ENCODE measurements at places on chromosomes 4 and X.

DNA sequence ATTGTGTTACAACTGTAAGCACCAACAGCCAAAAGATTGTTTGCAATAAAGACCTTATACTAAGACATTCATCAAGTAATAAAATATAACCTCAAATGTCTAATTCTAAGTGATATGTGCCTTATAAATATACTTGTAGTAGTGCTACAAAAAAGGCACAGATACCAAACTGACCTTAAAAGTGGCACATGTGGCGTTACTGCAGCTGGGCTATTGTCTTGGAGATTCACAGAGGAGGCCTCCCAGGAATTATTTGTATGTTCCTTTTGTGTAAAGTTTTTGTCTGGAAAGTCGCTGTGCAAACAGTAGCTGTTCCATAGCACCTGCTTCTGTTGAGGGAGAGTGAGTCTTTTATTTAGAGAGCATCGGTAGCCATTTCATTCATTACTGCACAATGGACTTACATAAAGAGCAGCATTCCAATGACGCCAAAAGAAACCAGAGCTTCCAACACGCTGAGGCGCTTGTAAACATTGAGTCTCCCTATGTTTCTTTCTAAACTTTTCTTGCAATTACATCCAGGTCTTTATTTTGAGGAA lies 143.7 kb downstream of the RPA4 start:
- no peak for DNase-seq

GRCh38 chrX:16491461-16491860 lies 158.5 kb upstream of the S100G start:
- no peak for DNase-seq

DNA sequence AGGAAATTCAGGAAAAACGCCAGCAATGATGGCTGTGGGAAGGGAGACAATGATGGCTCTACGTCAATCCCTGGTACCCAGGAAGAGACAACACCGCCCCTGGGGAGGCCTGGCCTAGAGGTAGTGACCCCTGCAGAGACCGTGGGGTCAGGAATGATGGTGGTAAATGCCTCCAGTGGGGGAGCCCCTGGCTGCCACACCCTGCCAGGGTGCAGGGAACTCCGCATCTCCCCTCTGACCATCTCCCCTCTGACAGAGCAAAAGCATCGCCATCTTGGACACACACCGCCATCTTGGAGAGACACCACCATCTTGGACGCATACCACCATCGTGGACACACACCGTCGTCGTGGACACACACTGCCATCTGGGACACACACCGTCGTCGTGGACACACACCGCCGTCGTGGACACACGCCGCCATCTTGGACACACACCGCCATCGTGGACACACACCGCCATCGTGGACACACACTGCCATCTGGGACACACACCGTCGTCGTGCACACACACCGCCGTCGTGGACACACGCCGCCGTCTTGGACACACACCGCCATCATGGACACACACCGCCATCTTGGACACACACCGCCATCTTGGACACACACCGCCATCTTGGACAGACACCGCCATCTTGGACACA lies 9.9 kb downstream of the ASMTL start:
- DNase-seq = no peak

- no peak for DNase-seq
These were observed 83.8 kb downstream of the SMARCA5 start for GRCh38 chr4:143597276-143597675.

DNA sequence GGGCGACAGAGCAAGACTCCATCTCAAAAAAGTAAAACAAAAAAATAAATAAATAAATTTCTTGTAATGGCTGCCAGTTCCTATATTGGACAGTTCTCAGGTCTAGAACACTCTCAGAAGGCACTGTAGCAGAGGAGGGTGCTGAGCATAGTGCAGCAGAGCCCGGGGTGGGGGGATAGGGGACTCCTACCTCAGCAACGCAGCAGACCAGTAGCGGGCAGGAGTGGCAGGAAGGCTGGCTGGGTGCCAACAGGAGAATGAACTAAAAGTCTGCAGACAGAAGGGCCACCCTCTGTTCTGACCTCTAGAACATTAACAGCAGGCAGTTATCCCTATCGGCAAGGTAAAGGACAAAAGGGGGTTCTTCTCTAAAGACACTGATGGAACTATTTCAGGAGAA lies 20.2 kb downstream of the PDK3 start:
- DNase-seq = no peak

GRCh38 chr4:95058991-95059390 lies 301.2 kb downstream of the BMPR1B start:
- no peak for DNase-seq

DNA sequence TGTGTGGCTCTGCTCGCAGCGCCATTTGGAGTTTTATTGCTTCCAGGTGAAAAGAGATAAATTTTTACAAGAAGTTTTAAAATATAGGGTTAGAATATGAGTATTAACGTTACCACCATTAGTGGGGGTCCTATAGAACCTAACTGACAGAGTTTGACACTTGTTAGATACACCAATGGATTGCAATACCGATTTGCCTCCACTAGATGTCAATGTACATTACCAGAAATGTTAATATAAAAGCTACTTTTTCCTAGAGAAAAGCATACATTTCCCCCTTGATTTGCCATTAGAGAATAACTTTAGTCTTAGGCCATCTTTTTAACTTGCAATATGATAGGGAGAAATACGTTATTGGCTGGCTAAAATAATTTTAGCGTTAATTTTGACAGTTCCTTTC lies 108.4 kb downstream of the LINC00632 start:
- no peak for DNase-seq

DNA sequence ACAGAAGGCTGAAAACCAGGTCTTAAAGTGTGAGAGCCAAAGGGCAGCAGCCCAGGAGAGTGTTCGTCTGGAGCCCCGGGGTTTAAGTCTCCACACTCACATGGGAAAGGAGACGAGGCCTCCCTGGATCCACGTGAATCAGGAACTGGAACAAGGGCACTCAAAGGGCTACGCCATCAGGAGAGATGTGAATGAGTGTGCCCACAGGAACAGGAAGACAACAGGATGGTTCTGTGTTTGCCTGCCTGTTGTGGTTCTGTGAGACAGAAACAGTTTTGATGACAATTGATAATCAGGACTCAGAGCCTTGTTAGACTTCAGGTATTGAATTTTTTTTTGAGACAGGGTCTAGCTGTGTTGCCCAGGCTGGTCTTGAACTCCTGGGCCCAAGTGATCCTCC lies 4.9 kb upstream of the CTBP1 start:
- no peak for DNase-seq

- no peak for DNase-seq
These were observed 1.3 kb downstream of the ANAPC4 start for GRCh38 chr4:25378437-25378743.

GRCh38 chrX:16160729-16161128 lies 6.6 kb upstream of the MAGEB17 start:
- no peak for DNase-seq

DNA sequence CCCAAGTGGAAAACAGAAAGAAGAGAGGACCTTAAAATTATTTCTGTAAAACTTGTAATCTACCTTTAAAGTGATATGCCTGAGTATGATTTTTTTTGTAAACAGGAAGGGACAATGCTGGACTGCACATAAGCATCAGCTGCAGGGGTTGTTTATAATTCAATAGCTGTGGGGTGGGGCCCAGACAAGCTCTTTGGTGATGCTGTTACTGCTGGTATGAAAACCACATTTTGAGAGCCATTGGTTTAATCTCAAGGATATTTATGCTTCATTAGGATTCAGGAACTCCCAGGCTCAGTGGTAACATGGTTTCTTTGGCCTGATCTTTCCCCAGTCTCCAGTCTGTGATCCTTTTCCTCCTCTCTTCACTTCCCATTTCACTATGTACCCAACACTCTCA lies 34.3 kb upstream of the GRPR start:
- DNase-seq = no peak

- DNase-seq = no peak
These were observed 71.3 kb downstream of the HTRA3 start for GRCh38 chr4:8340781-8341241.

- DNase-seq = peak; percentile 70
These were observed 27.2 kb downstream of the TACC3 start for GRCh38 chr4:1748465-1748995.

DNA sequence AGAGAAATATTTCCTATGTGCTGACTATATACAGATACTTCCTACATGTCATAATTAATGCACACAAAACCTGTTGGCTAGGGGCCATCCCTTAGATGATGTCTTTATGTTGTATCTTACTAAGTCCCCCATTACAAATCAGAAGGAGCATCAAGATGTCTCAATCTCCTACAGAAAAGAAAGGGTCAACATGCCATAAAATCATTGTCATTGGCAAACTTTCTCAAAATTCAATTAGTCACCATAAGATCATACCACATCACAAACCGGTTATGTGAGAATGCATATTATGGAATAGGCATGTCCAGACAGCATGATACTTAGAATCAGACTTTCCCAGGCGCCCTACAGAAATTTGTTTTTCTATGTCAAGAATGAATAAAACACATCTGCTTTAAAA lies 175.2 kb upstream of the TET2 start:
- no peak for DNase-seq

GRCh38 chr4:123743848-123744247 lies 347.3 kb downstream of the SPRY1 start:
- DNase-seq = no peak

DNA sequence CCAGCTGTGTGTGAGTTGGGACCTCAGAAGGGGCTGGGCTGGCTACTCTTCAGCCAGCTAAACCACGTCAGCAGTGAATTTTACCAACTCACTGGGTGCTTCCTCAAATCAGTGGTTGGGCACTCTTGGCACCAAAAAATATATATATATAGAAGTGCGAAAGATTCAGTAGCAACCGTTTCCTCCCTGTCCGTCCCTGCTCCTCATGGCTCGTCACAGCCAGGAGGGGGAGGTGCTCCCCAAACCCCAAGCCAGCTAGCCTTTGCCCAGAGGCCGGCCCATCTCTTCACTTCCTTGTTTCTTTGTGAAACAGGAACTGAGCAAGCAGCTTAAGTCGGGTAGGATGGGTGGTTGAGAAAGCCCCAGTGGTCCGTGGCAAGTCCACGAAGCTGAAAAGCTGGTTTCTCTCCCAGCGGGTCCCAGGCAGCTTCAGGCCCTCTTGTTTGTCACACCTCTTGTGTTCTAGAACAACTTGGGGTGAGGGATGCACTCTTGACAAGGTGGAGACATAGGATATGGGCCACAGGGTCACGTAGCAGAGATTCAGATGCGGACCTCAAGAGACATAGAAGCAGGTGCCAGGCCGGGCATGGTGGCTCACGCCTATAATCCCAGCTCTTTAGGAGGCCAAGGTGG lies 6.8 kb upstream of the SASH3 start:
- no peak for DNase-seq

DNA sequence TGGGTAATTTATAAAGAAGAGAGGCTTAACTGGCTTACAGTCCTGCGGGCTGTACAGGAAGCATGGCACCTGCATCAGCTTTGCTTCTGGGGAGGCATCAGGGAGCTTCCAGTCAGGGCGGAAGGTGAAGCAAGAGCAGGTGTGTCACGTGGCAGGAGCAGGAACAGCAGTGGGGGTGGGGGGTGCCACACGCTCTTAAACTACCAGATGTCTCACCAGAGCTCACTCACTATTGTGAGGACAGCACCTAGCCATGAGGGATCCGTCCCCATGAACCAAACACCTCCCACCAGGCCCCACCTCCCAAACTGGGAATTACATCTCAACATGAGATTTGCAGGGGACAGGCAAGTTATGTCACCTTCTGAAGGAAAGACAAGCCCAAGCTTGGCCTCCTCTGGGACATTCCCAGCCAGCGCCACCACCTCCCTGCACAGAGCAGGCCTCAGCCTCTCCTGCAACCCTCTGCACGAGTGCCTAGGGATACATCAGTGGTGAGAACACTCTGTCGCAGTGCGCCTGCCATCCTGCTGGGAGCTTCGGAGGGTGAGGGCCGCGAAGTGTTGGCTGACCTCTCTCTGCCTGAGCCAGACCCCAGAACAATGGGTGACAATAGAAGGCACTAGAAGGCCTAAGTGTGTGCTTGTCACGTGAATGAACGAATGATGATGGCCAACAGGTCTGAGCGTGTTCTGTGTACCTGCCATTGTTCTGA lies 244.3 kb downstream of the EVC2 start:
- no peak for DNase-seq

GRCh38 chrX:21674430-21675186 lies 16.5 kb upstream of the KLHL34 start:
- DNase-seq = no peak

GRCh38 chrX:117196481-117196880 lies 733.7 kb upstream of the CT83 start:
- DNase-seq = no peak

DNA sequence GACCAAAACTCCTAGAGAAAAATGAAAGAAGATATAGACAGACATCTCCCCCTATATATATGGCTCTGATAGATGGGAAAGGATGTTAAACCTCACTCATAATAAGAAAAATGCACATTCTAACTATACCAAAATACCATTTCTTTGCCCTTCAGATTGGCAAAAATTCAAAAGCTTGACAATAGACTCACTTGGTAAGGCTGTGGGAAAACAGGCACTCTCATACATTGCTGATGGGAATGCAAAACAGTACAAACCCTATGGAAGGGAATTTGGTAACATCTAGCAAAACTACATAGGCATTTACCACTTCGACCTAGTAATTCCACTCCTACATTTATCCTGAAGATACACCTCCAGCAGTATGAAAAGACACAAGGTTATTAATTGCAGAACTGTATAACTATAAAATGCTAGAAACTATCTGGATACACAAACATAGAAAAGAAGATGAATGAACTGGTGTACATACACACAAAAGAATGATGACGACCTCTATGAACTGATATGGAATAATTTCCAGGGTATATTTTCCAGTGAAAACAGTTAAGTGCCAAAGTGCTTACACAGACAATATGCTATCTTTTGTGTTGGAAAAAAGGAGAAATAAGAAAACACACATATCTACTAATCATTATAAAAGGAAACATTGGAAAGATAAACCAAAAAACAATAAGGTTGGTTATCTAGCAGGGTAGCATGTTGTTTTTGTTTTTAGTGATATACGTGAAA lies 48.5 kb downstream of the WDFY3 start:
- no peak for DNase-seq

DNA sequence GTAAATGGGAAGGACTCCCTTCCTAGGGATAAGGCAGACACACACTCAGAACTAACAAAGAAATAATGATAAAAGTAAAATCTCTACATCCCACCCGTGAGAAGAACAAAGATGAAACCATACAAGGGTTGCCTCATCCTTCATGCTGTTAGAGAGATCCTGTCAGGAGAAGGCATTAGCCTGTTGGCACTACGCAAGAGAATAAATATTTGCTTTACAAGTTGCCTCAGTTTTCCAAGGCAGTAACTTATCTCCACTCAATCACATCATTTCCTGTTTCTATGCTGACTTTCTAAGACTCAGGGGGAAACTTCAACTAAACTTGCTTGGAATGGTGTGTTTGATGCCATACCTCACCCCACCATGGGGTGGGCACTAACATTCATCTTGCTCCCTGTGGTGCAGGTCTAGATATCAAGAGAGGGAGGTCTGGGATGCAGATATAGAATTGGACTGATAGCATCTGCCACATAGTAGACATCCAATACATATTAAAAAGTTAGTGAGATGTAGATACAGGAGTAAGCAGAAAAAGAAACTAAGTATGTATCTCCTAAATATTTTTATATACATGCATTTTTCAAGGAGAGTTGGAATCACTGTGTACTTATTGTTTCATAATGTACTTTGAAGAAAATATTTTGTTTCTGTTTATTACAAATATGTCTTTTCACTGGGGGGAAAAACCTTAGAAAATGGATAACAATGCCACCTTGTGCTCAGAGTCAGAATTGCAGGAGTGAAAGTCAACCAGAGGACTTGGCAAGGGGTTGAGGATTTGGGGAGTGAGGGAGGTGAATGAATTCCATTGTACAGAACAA lies 57.2 kb upstream of the BEX4 start:
- no peak for DNase-seq

All from activated CD4-positive, alpha-beta T cell treated with anti-CD3 and anti-CD28 coated beads for 4 hours (primary cell).